Neuronal stem cell (in vitro differentiated cells): ENCODE measurements at places on chromosomes 4 and X.

DNA sequence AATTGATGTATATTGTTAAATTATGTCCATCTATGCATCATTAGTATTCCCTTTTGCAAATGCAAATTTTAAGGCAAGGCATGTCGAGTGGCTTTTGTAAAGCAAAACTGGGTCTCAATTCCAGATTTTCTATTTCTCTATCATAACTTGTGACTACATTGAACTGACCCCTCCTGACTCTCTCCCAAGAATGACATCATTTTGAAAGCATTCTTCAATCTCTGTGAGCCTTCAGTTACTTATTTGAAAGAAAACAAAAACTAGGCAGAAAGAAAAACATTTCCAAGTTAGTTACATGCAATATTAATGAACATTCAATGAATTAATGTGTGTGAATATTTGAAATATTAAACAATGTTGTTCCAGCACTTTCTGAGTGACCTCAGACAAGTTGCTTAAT is 314.3 kb upstream of the CLNK start:
- no peaks in the 10 kb centered on the region for H3K36me3 ChIP-seq
- H3K27ac ChIP-seq = no peak overlapping the region
- DNase-seq = no peak
- no peak overlapping the region for H3K4me3 ChIP-seq
- H3K27me3 ChIP-seq = no peaks in the 10 kb centered on the region
- H3K4me1 ChIP-seq = no peaks in the 10 kb centered on the region

- H3K36me3 ChIP-seq = no peaks in the 10 kb centered on the region
- DNase-seq = no peak
- H3K27ac ChIP-seq = no peak overlapping the region
- H3K27me3 ChIP-seq = no peaks in the 10 kb centered on the region
These were observed 255.6 kb downstream of the NDST4 start for GRCh38 chr4:114857831-114858230.

- H3K27ac ChIP-seq = no peak overlapping the region
- H3K4me1 ChIP-seq = no peaks in the 10 kb centered on the region
- no peaks in the 10 kb centered on the region for H3K27me3 ChIP-seq
- no peak overlapping the region for H3K4me3 ChIP-seq
These were observed 487.1 kb downstream of the STPG2 start for GRCh38 chr4:97656044-97656720.

- H3K27ac ChIP-seq = no peak overlapping the region
- H3K27me3 ChIP-seq = no peaks in the 10 kb centered on the region
- H3K4me1 ChIP-seq = peaks cover 3% of the 10 kb centered on the region
- H3K4me3 ChIP-seq = no peak overlapping the region
These were observed 167.1 kb upstream of the C1QTNF7 start for GRCh38 chr4:15260758-15261157.

DNA sequence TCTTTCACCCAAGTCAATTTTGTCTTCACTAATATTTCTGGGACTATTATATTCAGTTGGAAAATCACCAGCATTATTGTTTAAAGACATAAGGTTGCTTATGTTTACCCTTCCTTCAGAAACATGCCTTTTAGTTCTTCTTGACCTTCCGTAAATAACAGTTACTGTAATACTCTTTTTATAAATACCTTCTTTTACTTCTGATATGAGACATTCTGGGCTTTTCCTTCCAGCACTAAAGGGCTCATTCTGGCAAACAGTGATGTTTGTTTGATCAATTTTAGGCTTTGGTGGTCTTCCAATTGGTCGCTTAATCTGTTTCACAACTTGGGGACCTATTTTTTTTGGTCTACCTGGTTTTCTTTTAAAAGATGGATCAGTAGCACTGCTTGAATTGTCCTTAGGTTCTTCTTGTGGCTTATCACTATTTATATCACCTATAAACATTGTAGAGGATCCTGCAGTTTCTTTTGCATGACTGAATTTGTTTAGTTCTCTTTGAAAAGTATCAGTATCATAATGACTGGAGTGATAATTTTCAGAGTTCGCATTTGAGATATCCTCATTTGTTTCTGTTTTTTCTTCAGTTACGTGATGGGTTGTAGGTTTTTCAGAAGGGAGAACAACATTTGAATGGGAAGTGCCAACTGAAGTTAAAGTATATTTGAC is 64.8 kb downstream of the NCAPG start:
- DNase-seq = no peak
- no peaks in the 10 kb centered on the region for H3K27me3 ChIP-seq
- H3K4me1 ChIP-seq = no peaks in the 10 kb centered on the region
- H3K36me3 ChIP-seq = peaks cover 27% of the 10 kb centered on the region

DNA sequence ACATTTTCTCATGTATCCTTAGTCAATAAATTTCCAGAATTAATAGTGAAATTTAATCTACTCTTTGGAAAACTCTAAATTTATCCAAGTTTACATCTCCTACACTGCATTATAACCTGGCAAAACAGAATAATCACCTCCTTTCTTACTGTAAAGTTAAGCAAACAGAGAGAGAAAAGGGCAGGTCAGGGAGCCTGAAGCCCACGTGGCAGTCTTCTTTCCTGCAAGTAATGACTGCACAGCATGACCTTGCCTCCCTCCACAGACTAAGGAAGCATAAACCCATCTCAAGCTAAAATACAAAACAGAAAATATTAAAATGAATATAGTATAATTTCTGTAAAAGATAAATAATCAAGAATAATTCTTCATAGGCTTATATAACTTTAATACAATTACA is 1153.0 kb downstream of the C4orf33 start:
- H3K4me3 ChIP-seq = no peak overlapping the region
- H3K36me3 ChIP-seq = no peaks in the 10 kb centered on the region
- no peak for DNase-seq
- H3K27ac ChIP-seq = no peak overlapping the region
- no peaks in the 10 kb centered on the region for H3K27me3 ChIP-seq
